ENCODE measurements at places on chromosomes 5 and 9. TPM values are rescaled to one million over a fixed set of nuclear protein-coding genes. Genes with fewer than 3 reads are reported as not detected.

THG1L gene
- 11.7 TPM for total RNA-seq

SLIT3 gene
- 54.1 TPM for total RNA-seq

IL5 gene
- total RNA-seq = not detected

STK32A gene
- total RNA-seq = 8.6 TPM

GRIA1 gene
- total RNA-seq = 0.50 TPM

MEIKIN gene
- 0.63 TPM for total RNA-seq

CTSV gene
- 0.69 TPM for total RNA-seq

ANKRD18A gene
- 11.6 TPM for total RNA-seq

SKP1 gene
- 380 TPM for total RNA-seq

CDH12 gene
- total RNA-seq = not detected

GTF2H2 gene
- 34.3 TPM for total RNA-seq

HACD4 gene
- 2.9 TPM for total RNA-seq

HSD17B3 gene
- 0.66 TPM for total RNA-seq

GZMA gene
- total RNA-seq = 6.1 TPM

PITX1 gene
- total RNA-seq = not detected

C1QTNF3 gene
- 38.4 TPM for total RNA-seq

Data from kidney (tissue), 22 donors.